Stimulated activated CD8-positive, alpha-beta memory T cell treated with anti-CD3 and anti-CD28 coated beads, Interleukin-7, amount 100 ng/mL, for 1 hour (primary cell): ENCODE measurements at places on chromosomes 5 and 9.

- DNase-seq = no peak
These were observed 1.8 kb upstream of the AMACR start for GRCh38 chr5:34009610-34010009.

GRCh38 chr5:65916636-65917035 lies 9.7 kb upstream of the ERBIN start:
- no peak for DNase-seq

- DNase-seq = no peak
These were observed 20.5 kb downstream of the ABCA1 start for GRCh38 chr9:104907278-104907951.

- no peak for DNase-seq
These were observed 1.7 kb upstream of the SLC38A9 start for GRCh38 chr5:55713871-55714270.

DNA sequence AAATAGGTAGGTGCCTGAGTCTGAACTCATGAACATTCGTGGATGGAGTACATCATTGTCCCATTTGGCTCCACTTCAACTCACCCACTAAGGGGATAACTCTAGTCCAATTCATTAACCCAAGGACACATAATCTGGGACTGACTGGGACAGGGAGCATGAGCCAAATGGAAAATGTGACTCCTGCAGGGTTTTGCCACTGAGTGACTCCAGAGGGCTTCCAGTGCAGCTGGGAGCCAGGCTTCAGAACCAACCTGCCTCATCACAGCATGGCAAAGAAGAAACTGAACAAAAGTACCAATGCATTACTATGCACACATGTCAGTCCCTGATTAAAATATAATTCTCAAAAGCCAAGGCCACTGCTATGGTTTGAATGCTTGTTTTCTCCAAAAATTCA lies 159.7 kb upstream of the SNX2 start:
- DNase-seq = no peak

DNA sequence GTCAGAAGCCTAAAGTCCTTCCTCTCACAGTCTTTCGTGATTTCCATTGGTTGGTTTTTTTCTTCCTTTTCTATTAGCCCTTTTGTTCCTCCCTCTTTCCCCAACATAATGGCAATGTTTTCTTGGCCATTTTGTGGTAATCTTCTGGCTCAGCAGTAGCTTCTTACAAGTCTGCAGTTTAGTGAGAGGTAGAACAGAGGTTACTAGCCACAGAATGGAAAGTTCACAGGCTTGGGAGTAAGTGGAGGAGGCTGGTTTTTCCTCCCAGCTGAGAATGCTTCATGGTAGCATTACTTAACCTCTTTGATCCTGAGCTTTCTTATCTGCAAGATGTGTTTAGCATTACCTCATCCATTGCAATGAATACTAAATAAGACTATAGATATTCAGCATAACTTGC lies 346.9 kb downstream of the NFIB start:
- no peak for DNase-seq

DNA sequence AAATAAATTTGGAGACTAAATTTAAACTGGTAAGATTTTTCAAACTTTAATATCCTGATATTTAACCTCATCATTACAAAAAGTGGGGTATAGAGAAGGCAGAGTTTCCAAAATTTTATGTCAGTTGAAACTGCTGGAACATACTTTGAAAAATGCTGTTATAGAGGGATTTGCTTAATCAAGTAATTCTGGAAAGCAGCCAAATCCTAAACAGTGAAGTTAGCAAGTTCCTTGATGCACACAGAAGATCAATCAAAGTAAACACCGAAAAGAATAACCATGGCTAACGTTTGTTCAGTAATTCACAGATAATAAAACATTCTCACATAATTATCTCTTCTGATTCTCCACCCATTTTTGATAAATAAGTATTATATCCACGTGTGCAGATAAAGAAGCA lies 8.1 kb upstream of the PRR16 start:
- DNase-seq = no peak

DNA sequence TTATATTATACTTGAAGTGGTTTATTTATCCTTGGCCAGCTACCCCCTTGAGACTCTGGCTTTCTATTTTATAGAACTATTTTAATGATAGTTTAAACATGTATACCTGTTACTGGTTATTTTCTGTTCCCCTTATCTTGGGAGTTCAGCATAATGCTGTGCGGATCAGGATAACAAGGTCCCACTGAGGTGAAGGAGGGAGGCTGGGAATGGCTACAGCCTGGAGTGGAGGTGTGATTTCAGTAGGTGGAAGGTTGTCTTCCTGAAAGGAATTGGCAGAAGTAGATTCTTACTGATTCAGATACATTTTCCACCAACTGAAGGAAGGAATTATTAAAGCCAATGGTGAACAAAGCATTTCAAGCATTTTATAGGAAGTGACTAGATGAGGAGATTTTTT lies 38.9 kb downstream of the PAM start:
- DNase-seq = no peak

- no peak for DNase-seq
These were observed 41.0 kb upstream of the DMRT3 start for GRCh38 chr9:935348-935965.
